NCI-H2081 treated with DMSO at 0.1 percent for 48 hours (cell line): ENCODE measurements at places on chromosomes 5 and 9.

DNA sequence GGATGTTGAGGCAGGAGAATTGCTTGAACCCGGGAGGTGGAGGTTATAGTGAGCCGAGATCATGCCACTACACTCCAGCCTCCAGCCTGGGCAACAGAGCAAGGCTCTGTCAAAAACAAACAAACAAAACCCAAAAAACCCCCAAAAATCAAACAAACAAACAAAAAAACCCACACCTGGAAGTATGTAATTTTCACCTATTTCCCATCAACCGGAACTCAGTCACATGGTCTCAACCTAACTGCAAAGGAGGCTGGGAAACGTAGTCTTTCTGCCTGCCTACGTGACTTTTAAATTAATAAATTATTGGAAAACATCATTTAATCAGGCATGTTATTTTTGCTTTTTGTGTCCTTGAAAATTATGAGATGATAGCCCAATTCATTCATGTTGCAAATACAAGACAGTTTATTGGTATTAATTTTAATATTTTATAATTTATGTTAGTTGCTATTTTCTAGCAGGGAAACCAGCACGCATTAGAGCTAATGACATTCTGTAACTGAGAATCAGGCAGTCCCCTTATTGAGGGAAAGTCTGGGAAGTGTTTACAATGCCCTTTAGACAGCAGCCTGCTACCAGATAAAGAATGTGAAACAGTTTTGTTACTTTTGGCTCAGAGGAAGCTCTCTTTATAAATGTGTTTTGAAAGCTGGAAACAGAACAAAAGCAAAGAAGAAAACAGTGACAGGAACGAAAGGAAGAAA, 110.3 kb downstream of the NXNL2 start:
- no peak for DNase-seq

- DNase-seq = no peak
Measured at GRCh38 chr5:127254729-127255284, 35.8 kb upstream of the MEGF10 start.

DNA sequence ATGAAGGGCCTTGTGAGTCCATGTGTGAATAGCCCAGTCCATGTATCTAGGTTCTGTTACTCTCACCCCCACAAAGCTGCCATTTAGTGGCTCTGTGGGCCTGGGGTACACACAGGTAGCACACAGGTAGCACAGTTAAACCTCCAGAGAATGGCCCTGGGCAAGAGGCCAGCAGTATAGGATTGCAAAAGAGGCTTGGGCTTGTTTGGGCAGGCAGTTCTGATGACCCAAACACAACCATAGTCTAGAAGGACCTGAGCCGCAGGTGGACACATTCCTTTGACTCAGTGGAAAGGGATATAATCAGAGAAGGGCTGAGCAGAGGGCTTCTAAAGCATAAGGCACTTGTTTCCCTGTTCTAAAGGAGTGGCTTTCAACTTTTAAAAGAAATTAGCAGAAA, 326.8 kb upstream of the SGCD start:
- no peak for DNase-seq

GRCh38 chr5:113195771-113196170, 219.2 kb downstream of the DCP2 start:
- no peak for DNase-seq

GRCh38 chr9:135014311-135015010, 73.0 kb upstream of the OLFM1 start:
- DNase-seq = no peak

DNA sequence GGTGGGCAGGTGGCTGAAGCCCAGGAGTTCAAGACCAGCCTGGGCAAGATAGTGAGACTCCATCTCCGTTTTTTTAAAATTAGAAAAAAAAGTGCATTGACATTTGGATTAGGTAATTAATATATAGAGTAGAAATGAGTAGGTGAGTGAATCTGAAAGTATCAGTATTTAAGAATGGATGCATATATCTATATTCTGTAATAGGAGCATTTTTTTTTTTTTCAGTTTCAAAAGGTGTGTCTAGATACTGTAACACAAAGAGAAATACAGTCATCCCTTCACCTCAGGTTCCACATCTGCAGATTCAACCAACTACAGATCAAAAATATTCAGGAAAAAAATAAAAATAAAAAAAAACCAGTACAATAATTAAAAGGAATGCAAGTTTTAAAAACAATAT, 50.8 kb downstream of the RBM27 start:
- DNase-seq = no peak
